ENCODE measurements at places on chromosomes 7 and 10.

GRCh38 chr7:105032553-105033214, 18.7 kb downstream of the KMT2E start:
- DNase-seq: no peak

DNA sequence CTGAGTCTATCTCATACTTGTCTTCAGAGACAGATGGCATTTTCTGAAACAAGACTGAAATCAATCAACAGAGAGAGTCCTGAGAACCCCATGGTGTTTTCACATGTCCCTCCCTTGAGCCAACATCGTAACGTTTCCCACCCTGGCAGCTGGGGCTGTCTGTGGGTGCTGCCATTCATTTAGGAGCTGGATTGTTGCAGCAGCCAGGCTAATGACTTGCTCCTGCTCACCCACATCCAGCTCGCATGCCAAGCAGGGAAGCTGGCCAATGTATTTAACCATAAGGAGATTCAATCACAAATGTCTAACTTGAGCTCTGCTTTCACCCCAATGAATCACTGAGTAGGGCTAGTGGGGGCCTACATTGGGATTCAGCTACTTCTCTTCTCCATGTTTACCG, 146.1 kb downstream of the ADRA2A start:
- DNase-seq: no peak

DNA sequence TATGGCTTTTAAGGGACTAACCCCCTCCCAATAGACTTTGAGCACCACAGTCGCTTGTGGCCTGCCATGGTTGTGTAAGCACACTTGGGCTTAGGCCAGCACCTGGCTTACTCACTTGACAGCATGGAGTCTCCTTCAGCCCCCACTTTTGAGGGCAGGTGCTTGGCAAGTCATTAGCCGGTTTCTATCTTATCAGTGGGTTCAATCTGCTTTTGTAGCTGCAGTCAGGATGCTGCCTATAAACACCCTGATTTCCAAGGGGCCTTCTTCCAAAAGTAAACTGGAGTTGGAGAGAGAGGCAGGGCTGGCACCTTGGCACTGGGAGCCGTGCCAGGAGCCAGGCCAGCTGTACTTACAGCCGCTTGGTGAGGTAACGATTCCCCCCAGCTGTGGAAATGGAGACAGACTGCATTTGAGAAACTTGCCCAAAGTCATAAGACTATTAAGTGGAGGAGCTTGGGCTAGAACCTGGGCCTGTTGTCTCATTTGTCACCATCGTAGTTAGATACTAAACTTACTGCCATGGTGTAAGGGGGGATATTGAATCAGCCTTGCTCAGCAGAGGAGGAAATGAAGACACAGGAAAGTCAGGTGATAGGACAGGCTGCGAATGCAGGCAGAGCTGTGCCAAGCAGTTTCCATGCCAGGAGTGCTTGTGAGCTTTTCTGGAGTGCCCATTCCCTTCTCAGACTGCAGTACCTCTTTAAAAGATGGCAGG, 92.2 kb upstream of the EFCAB10 start:
- DNase-seq: no peak

- DNase-seq: no peak
Measured at GRCh38 chr7:37709631-37710509, 26.3 kb downstream of the GPR141 start.

GRCh38 chr10:80136134-80136571, 3.6 kb downstream of the PLAC9 start:
- no peak for DNase-seq

GRCh38 chr10:92240289-92241157, 50.4 kb downstream of the CPEB3 start:
- peak; percentile 62 for DNase-seq
